ENCODE measurements at places on chromosomes 2 and 18.

- peak; percentile 34 for DNase-seq
Measured at GRCh38 chr2:118387509-118387908, 299.2 kb downstream of the INSIG2 start.

DNA sequence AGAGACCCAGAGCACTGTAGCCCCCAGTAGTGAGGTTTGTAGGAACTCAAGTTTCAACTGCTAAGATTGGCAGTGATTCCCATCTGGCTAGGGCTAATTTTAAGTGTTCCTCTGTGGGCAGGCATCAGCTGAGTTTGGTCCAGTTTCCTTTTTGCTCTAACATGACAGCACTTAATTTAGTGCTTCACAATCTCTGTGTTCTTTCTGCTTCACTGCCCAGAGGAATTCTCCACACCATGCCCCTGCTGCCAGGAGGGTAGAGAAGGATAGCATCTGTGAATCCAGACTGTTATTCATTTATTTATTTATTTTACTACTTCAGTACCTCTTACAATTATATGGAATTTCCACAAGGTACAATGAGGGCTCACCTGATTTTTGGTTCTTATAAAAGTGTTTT lies 549.9 kb upstream of the FSIP2 start:
- DNase-seq = no peak

DNA sequence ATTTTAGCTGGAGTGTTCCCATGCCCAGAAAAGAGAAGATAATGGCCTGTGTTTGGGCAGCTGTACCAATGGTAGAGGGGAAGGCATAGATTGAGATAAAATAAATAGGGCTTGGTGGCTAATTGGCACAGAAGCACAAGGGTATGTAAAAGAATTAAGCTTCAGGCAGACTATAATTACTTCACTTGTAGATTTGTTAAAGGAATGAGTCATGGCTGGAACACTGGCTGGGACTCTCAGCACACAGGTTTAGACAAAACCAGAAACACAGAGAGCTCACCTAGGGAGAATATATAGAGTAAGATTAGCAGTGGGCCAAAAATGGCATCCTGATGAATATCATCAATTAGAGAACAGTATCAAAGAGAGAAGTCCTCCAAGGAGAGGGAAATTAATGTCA lies 198.3 kb upstream of the FIGN start:
- no peak for DNase-seq

GRCh38 chr18:7927119-7927518 lies 360.0 kb downstream of the PTPRM start:
- DNase-seq = no peak

DNA sequence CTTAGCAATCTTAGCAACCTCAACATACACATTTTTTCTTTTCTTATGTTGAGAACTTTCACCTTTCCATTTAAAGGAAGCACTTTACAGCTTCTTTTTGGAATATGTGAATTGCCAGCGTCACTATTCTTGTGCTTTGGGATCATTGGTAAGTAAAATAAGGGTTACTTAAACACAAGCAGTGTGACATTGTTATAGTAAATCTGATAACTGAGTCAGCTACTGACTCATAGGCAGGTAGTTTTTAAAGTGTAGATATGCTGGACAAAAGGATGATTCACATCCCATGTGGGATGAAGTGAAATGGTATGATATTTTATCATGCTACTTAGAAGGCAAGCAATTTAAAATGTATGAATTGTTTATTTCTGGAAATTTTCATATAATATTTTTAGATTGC lies 637.2 kb downstream of the DCDC2C start:
- DNase-seq = no peak

- no peak for DNase-seq
Measured at GRCh38 chr18:11309172-11309571, 159.8 kb upstream of the PIEZO2 start.

GRCh38 chr2:150495001-150495400 lies 7.5 kb upstream of the RND3 start:
- DNase-seq = no peak

DNA sequence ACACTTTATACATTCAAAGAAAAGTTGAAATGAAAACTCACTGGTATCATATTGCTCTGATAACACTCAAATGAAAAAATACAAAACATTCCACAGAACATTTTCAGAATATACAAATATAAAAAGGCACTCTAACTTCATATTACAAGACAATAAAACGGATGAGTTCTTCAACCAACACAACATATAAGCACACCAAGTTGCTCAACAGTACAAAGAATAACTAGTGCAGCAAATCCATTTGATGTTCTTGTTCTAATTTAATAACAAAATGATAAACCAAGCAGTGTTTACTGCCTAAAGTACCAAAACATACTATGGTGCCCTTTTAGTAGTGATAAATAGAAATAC lies 60.8 kb upstream of the PGAP1 start:
- DNase-seq = peak; percentile 37

DNA sequence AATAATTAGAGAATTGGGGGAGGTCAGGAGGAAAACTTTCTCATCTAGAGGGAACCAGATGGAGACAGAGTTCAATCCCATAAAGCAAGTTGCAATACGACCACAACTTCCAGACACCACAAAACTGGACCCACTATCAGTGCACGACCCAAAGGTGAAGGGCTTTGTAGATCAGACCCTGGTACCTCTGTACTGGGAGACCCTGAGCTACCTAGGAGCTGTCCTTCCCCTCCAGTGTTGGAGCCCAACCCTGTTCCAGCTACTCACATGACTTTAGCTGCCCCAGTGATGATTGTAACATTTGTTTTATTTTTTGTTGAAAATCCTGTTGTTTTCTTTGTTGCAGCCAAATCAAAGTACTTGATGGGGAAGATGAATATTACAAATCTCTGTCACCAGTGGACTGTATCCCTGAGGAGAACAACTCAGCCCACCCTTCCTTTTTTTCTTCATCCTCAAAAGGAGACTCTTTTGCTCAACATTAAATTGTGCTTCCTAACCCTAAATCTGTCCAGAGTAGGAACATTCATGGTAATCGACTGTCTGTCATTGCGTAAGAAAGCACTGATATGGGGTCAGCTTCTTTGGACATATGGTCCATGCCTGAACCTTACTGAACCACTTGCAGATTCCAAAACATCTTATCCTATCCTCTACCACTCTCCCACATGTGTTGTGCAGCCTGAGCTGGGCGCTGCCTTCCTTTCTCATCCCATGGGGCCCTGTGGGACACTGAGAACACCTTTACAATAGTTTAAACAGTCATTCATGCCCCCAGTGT lies 62.3 kb upstream of the SP5 start:
- no peak for DNase-seq

- no peak for DNase-seq
Measured at GRCh38 chr2:25177211-25177611, 8.8 kb upstream of the POMC start.

DNA sequence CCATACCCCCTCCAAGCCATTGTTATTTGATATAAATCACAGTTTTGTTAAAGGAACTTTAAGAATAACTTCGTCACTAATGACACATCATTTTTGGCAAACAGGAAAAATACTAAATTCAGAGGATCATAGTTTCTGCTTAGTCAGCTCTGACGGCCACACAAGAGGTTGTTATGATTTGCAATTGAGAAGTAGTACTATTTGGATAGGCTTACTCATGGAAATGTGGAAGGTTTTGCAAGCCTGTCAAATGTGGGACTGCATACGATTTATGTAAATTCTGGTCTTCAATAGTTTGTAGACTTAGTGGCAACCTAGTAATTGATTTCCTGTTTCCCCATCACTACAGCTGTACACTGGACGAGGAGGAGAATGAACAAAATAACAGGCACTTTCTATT lies 108.1 kb downstream of the ARHGEF33 start:
- DNase-seq = peak; percentile 94

- DNase-seq = no peak
Measured at GRCh38 chr2:178229927-178230326, 35.6 kb downstream of the OSBPL6 start.

GRCh38 chr2:3913166-3913565 lies 209.8 kb downstream of the DCDC2C start:
- DNase-seq = no peak

GRCh38 chr2:161947836-161948235 lies 126.2 kb downstream of the DPP4 start:
- no peak for DNase-seq

- no peak for DNase-seq
Measured at GRCh38 chr2:44838116-44838790, 103.2 kb upstream of the SIX3 start.

- DNase-seq = no peak
Measured at GRCh38 chr2:162390801-162391200, 46.9 kb downstream of the GCA start.

DNA sequence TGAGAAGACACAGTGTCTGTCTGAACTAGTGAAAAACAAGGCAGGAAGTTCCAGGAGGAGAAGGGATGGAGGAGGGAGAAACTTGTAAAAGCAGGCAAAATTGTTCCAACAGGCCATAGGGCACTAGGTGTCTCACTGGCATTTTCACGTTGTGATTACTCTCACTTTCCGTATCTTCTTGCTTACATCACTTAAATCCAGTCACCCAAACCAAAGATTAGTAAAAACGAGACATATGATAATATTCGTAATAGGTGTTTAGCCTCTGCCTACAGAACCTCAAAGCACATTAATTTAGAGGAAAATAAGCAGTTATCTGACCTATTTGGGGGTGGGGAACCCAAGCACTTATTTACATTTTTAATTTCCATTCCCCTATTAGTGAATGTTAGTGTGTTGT lies 78.3 kb downstream of the POU3F3 start:
- no peak for DNase-seq

DNA sequence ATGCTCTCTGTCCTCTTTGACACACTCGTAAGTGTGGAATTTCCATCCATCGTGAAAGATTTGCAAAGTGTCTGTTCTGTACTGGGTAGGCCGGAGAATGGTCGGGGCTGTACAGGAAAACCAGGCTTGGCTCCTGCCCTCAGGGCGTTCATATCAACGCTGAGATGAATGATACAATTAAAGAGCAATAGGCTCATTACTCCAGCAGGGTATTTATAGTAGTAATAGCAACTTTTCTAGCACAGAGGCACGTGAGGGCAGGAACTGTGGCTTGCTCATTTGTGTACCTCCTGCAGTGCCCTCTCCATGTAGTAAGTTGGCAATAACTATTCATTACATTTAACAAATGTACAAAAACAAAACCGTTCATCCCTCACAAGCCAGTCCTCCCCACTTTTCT lies 5.3 kb upstream of the NCK2 start:
- no peak for DNase-seq

DNA sequence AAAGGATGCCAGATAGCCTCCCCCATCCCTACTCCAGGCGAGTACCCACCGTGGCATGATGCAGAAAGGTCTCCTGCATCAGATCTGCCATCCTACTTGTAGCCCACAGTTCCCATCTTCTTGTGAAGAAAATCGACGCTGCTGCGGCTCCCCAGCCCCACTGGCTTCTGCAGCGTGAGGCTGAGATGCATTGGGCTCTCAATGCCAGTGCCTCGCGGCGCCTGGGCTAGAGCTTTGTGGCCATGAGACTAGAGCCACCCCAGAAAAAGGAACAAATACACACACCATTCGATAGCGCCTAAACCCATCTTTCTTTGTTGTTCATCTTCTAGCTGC lies 2.8 kb downstream of the NOL4 start:
- DNase-seq = no peak

GRCh38 chr18:74283646-74284045 lies 8.1 kb downstream of the CYB5A start:
- no peak for DNase-seq

DNA sequence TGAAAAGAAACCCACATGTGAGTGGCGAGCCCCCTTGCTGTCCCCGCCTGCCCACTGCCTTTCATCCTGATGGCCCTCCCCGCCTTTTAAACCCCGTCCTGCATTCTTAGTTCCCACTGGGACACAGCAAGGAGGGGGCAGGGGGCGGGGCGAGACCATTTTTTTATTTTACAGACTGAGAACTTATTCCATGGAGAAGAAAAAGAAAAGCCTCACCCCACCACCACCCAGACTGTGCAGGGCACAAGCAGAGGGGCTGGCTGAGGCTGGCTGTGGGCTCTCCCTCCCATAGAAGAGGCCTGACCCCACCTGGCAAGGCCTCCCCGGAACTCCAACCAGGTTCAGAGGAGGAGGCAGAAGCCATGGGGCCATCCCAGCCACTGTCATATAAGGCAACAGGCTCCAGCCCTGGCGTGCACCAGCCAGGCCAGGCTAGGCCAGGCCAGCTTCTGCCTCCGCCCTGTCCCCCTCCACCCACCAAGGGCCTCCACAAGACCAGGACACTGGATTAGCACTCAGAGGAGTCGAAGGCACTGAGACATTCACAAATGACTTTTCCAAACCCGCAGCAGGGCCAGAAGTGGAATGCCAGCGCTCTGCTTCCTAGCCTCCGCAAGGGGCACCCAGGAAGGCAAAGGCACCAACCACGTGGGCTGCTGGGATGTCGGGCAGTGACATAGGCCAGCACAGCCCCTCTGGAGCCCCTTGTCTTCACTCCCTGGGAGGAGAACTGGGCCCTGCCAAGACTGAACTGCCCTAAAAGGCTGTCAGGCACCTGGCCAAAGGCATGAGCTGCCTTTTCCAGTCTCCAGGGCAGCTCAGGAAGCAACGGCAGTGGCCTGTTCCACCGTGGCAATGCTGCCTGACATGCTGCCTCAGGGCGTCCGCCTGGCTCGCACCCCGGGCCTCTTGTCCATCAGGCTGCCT lies 37.5 kb upstream of the SEMA4C start:
- DNase-seq = peak; percentile 56

GRCh38 chr18:6297875-6298274 lies 116.8 kb downstream of the L3MBTL4 start:
- DNase-seq = no peak

- no peak for DNase-seq
Measured at GRCh38 chr2:240920783-240921231, 14.7 kb downstream of the CROCC2 start.

DNA sequence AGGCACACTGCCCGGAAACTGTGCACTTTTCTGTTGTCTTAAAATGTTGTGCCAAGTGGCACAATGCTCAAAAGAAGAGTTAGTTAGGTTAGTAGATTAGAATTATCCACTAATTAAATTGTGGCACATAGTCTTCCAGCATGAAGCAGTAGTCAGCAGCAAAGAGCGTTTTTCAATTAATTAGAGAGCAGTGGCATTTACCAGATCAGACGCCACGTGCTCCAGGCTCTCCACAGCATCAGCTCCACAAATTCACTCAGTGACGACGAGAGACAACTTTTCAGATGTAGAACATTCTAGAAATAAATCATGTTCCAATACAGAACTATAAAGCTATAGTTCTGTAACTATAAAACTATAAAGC lies 16.4 kb upstream of the RTTN start:
- no peak for DNase-seq

GRCh38 chr2:126635281-126635680 lies 20.7 kb upstream of the GYPC start:
- peak; percentile 85 for DNase-seq

DNA sequence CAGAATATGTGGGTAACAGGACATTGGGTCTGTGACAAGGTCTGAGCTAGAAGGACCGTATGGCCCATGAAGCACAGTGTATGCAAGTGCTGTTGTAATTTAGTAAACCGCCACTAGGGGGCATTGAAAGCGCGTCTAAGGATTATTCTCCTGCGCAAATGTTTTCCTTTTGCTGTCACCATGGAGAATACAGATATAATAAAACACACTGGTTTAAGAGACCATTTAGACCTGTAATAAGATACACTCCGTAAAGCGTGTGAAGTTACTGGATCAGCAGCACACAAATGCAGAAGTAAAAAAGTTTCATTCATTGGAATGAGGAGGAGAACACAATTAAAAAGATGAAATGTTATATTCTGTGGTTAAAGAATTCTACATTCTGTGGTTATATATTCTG lies 272.4 kb downstream of the AGAP1 start:
- DNase-seq = peak; percentile 82

GRCh38 chr2:240432430-240432819 lies 3.0 kb upstream of the GPC1 start:
- DNase-seq = no peak
